Osteoblast (primary cell): ENCODE measurements at places on chromosomes 3 and 15. TPM values are rescaled to one million over a fixed set of nuclear protein-coding genes. Genes with fewer than 3 reads are reported as not detected.

OCA2 gene
- not detected in 2 replicates for total RNA-seq

CLDN16 gene
- total RNA-seq = under 0.01 TPM in 1 of 2 replicates, not detected in the other

RAD51 gene
- total RNA-seq = 1.8 TPM in 2 replicates

EIF2A gene
- 230 and 238 TPM in 2 replicates for total RNA-seq

OR5K3 gene
- not detected in 2 replicates for total RNA-seq

GOLGA6L25 gene
- not detected in 2 replicates for total RNA-seq

FRMD4B gene
- 0.72 and 0.88 TPM in 2 replicates for total RNA-seq

GRCh38 chr3:98561727-98562521 is 30.1 kb downstream of the GPR15 start:
- no peak for DNase-seq
- no peak overlapping the region for H3K27ac ChIP-seq
- H3K4me1 ChIP-seq = peaks cover 4% of the 10 kb centered on the region
- no peak overlapping the region for H3K4me3 ChIP-seq

GRCh38 chr3:165256554-165257065 is 60.4 kb upstream of the SLITRK3 start:
- H3K36me3 ChIP-seq = no peaks in the 10 kb centered on the region
- H3K27ac ChIP-seq = no peak overlapping the region
- H3K4me1 ChIP-seq = no peaks in the 10 kb centered on the region
- no peak for DNase-seq
- H3K27me3 ChIP-seq = no peaks in the 10 kb centered on the region

DNA sequence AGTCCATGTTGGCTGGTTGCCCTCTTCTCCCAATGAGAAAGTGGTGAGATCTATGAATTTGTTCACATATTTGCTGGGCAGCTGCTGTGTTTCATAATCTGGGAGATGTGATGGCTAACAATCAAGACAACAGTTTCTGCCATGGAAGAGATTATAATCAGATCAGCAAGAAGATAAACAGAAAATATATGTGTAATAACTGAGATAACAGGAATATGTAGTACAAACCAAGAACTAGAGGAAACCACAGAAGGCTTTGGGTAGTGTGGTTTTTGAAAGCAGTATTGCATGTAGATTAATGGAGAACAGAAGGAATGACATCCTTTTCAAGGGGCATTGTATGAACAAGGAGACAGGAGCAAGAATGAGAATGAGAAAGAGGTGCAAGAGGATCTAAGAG is 12.2 kb upstream of the CSTA start:
- H3K4me1 ChIP-seq = peaks cover 4% of the 10 kb centered on the region
- no peak for DNase-seq
- H3K27ac ChIP-seq = no peak overlapping the region
- H3K27me3 ChIP-seq = no peaks in the 10 kb centered on the region
- H3K36me3 ChIP-seq = no peaks in the 10 kb centered on the region

DNA sequence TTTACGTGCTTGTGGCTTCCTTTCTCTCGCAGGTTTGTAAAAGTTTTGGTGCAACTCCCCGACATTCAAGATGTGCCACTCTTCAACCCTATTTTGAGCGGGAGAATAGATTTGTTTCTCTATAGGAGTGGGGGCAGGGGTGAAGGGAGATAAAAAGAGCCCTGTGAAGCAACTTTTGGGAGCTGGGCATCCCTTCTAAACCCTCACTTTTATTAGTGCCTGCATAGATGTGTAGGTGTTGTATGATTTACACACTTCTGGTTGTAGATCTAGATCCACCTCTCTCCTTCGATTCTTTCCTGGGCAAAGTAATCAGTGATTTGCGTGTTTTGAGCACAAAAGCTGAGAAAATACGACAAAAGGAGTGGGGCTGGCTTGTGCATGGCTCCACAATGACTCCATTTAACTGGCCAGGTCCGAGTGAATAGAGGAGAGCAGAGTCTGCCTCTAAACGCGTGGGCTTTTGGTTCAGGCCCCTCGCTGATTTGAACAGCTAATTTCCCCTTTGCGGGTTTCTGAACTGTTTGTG is 17.7 kb downstream of the SOX2 start:
- H3K4me1 ChIP-seq = no peaks in the 10 kb centered on the region
- DNase-seq = no peak
- H3K27me3 ChIP-seq = peaks cover 50% of the 10 kb centered on the region
- no peaks in the 10 kb centered on the region for H3K36me3 ChIP-seq
- no peak overlapping the region for H3K4me3 ChIP-seq

DNA sequence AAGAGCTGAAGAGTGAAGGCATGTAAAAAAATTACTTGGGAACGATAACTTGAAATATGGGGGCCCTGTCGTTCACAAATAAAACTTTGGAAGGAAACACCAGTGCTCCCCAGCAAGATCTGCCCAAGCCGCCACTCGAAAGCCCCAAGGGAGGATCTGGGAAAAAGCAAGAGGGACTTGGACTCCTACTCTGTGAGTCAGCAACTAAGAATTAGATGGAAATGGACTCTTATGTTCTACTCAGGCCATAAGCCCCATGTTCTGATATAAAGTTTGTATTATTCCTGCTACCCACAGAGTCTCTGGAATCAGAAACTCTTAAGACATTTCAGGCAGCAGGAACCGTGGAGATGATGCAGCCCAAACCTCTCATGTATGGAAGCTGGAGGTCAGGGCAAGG is 75.7 kb downstream of the ITGB5 start:
- H3K27ac ChIP-seq = peak overlapping the region; percentile 80
- no peak overlapping the region for H3K4me3 ChIP-seq
- no peaks in the 10 kb centered on the region for H3K27me3 ChIP-seq
